ENCODE measurements at places on chromosomes 4 and X.

DNA sequence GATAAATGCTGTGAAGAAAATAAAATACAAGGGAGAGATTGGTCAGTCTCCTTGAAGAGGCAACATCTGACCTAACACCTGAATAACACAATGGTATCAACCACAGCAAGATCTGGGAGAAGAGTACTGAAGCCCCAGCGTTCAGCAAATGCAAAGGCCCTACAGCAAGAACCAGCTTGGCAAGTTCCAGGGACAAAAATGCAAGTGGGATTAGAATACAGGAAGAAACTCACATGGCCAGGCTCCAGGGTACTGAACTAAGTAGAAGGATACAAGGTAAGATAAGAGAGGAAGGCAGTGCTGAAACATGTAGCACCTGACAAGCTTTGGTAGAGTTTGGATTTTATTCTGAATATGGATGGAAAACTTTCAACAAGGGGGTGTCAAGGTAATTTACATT lies 3.6 kb downstream of the SMIM14 start:
- DNase-seq: no peak

DNA sequence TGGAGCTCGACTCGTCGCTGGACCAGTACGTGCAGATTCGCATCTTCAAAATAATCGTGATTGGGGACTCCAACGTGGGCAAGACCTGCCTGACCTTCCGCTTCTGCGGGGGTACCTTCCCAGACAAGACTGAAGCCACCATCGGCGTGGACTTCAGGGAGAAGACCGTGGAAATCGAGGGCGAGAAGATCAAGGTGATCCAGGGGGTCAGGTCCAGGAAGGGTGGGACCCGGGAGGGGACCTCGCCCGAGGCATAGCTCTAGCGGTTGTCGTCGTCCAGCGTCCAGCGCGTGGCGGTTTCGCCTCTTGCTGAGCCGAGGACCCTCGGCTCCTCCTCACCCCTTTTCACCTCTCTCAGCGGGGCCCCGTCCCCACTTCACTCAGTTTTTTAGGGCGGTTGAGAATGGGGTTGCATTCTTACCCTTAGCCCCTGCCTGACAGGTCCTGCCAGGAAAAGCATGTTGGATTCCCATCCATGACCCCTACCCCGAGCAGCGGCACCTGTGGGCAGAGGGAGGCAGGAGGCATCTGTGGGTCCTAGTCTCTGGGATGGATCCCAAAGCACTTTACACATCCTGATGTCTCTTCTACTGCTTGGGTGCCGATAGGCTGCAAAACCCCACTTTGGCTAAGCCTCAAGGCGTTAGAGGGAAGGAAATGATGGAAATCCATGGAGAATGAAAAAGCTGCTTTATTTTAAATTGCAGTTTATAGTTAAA lies 524 bp downstream of the RAB33A start:
- no peak for DNase-seq

DNA sequence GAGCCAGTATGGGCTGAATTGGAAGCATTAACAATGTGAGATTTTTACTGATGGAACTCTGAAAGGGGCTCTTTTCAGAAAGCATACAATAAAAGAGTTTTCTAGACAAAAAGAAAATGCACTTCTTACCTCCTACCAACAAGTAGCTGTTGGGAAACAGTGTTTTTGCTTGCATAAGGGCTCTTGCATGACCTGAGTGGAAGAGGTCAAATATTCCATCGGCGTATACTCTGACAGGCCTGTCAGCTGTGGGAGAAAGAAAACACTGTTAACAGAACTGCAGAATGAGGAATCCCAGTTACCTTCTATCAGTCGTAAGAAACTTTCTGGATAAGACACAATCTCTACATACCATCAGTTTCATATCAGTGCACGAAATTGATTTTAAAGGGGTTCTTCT lies 39.5 kb downstream of the PCYT1B start:
- no peak for DNase-seq

- DNase-seq: no peak
Observed at GRCh38 chrX:71144651-71145050, at the start of gene NLGN3. NLGN3 (plus strand) TSS chrX:71144841; CDS start chrX:71147750, 2,909 bp downstream.

DNA sequence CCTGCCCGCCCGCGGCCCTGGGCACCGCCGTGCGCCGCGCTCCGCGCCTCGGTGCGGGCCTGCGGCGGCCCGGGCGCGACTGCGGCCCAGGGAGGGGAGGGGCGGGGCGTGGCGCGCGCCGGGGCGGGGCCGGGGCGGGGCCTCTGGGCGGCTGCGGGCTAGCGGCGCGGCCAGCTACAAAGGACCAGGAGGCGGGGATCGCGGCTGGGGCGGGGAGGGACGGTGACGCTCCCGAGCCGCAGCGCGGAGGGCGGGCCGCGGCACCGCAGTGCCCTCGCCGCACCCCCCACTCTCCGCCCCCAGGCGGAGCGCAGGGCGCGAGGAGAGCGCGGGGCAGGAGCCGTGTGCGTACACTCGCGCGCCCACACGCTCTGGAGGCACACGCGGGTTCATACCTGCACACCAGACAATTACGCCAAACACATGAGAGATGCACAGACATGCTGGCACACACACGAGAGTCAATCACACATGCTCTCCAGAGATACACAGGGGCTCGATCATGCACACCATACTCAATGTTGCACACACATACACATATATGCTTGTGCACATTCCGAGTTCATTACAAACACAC lies at the start of gene CRMP1:
Gene CRMP1, minus strand, starts transcription at position 83 of the 577 bp plus-strand sequence. CDS start 117 bp downstream, outside the sequence.
- no peak for DNase-seq

DNA sequence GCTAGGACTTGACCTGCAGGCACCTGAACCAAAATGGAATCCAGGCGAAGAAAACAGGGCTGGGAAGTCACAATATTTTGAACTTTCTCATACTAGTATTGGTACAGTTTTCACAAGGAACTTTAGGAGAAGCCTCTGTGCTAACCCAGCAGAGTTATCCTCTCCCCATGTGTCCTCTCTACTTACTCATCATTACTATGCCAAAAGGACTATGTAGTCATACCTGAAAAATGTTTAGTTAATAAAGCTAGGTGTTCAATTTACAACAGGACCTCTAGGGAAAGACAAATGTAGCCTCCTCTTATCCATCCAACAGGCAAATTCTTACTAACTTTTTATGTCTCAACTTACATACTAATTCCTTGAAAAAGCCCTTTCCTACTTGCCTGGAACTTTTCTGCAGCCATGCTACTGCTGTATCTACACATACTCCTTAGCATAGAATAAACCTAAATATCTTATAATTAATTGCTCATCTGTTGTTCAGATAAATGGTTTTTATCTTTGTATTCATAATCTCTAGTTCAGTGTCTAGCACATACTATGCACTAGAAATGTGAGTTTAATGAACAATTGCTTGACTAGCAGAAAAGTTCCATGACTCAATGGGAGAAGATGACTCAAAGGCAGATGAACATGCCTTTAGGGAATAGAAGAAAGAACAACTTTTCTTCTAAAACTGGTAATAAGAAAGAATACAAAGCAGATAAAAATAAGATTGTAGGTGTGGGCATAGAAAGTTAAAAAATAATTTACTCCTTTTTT lies 215.5 kb upstream of the VEGFC start:
- DNase-seq: no peak

DNA sequence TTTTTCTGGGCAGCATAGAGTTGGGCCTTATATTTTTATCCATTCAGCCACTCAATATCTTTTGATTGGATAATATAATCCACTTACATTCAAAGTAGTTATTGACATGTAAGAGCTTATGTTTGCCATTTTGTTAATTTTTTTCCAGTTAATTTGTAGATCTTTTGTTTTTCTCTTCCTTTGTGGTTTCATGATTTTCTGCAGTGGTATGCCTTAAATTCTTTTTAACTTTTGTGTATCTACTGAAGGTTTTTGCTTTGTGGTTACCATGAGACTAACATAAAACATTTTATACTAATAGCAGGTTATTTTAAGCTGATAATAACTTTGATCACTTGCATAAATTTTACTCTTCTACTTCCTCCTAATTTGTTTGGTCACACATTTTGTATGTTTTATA lies 140.8 kb upstream of the GATB start:
- no peak for DNase-seq

DNA sequence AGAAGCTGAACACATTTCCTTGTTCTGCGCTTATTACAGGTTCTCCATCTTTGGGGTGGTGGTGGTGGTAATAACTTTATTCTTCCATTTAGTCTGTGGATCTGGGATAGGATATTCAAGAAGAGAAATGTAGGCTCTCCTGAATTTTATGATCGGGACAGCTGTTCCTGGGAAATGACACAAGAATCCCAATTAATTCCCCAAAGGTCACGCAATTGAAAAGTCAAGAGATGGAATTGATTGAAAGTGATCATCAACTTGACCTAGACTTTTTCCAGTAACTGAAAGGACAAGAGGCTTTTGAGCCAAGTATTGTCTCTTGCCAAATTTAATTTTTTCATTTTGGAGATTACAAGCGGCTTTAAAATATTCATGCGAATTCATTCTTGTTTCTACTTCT lies 98.7 kb upstream of the CBLL2 start:
- DNase-seq: no peak

DNA sequence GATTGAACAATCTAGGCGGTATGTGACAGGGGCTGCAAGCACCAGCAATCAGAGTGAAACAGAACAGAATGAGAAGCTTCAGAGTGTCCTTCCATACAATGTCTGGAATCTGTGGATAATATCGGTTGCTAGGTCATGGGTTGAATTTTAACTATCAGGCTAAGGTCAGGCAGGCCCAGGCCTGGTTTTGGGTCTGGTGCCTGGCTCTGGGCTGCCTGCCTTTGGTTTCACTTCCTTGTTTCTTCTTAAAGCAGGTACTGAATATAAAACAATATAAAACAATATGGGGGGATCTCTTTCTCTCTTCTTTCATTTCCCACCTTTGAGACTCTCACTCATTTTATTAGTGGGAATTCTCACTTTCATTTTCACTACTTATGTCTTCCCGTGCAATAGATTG lies 962.0 kb downstream of the CCSER1 start:
- DNase-seq: no peak

GRCh38 chrX:48834383-48834709 lies 1.1 kb downstream of the PCSK1N start:
- DNase-seq: no peak

GRCh38 chrX:150889131-150889530 lies 9.3 kb downstream of the CD99L2 start:
- no peak for DNase-seq

DNA sequence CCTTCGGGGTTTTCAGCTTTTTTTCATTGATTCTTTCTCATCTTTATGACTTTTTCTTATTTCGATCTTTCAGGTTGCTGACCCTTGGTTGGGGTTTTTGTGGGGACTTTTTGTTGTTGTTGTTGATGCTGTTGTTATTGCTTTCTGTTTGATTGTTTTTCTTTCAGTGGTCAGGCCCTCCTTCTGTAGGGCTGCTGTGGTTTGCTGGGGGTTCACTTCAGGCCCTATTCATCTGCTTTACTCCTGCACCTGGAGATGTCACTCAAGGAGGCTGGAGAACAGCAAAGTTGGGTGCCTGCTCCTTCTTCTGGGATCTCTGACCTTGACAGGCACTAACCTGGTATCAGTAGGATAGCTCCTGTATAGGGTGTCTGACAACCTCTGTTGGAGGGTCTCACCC lies 39.9 kb upstream of the PCDH18 start:
- DNase-seq: no peak

DNA sequence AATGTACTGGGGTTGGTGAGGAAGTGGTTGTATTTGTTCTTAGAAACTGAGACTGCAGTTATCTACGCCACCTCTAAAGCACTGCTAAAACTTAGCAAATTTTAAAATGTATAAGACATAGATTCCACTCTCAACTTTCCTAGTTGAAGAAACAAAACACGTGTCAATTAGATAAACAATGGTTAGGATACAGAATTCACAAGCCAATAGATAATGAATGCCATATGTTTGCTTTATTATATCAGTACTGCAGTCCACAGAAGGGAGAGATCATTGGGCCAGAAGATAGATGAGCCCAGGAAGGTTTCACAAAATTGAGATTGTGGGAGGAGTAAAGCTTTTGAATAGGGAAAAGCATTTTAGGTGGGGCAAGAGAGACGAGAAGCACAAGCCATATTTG lies 14.3 kb downstream of the TMEM33 start:
- DNase-seq: no peak

DNA sequence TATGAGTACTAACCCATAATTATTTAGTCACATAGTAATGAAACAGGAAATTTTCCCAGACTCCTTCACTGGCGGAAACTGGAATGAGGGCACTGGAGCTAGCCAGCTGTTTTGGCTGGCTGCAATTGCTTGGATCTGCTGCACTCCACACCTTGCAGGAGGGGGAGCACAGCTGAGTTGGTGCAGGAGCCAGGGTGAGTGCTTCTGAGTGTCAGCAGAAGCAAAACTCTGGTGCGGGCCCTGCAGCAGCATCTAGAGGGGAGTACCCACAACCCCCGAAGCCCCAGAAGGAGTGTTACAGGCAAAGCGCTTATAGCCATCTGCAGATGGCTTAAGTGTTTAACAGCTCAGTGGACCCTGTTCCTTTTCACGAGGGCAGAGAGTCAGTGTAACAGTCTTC lies 96.1 kb downstream of the RPA4 start:
- DNase-seq: no peak

DNA sequence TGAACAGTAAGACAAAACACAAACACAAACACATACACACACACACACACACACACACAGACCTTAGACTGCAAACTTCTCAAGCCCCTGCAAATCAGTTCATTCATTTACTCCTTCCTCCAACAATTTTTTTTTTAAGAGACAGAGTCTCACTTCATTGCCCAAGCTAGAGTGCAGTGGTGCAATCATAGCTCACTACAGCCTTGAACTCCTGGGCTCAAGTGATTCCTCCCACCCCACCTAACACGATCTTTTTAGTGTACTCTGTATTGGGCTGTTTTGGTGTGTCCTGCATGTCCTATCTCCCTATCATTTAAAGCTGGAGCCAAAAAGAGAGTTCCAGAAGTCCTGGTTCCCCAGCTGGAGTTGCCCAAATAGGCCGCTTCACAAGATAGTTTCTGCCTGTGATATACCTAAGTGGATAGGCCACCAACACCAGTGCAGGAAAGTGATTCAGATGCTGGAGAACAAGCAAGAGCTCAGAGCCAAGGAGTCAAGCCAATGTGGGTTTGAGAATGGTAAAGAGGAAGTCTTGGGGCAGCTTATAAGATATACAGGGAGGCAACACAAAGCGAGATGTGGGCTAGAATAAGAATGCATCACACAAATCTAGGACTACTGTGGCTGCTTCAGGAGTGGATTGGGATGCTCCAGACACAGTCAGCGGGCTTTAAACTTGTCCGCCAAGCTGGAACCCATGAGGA lies 85.4 kb upstream of the RAPGEF2 start:
- no peak for DNase-seq

DNA sequence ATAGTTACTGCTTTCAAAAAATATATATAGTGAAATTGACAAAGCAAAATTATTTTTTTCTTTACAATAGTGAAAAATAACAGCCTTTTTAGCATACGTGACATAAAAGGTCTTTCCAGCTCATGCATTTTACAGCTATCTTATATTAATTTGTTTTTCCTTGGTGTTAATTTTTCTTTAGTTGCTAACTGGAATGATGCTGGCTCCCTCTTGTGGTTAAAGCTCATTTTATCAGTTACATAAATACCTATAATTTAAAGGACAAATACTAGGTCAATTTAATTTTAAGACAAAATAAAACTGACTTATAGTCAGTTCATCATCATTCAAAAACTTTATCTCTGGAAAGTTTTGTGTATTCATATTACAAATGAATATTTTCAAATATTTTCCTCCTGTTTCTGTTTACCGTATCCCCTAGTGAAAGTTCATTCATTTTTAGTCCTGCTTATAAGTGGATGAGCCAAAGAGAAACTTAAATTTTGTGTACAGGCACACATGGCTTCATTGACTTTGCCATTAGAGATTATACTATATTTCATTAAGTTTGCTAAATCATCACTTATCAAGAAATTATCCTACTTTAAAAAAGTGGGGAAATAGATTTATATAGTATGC lies 9.9 kb upstream of the ANAPC4 start:
- DNase-seq: no peak
